Suppressor macrophage (primary cell): ENCODE measurements at places on chromosomes 13 and 19.

- DNase-seq, result no peak
Measured at GRCh38 chr13:84831666-84832657, 949.7 kb upstream of the SLITRK1 start.

DNA sequence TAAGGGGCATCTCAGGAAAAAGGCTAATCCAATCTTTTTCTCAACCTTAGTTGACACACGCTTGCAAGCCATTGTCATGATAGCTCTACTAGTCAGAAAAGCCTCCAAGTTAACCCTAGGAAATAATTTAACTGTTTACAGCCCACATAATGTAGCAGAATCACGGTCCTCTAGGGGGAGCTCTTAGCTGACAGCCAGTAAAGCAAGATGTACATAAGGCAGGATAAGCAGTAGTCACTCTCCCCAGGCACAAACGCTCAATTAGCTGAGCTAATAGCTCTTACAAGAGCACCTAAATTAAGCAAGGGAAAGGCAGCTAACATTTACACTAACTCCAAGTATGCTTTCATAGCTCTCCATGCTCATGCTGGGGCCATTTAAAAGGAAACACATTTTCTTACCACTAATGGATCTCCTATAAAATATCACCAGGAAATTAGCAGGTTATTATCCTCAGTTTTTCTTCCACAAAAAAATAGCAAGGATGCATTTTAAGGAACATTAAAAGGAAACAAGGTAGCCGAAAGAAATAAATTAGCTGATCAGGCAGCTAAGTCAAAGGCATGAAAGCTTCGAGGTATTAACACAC is 33.7 kb upstream of the ZSCAN5A start:
- DNase-seq, result peak; percentile 47

DNA sequence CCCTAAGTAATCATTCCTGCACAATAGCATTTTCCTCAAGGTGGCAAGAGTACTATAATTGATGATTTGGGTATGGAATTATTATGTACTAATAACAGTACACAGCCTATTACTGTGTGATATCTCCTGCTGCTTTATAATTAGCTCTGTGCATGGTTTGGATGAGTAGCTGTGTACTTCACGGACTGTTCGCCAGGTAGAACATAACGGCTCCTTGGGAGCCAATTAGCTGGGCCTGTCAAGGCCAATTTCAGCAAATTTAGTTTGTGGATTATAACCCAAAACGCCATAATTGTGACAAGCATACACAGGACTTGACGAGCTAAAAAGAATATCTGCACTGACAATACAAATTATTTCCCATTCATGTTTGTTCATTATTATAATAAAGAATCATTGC is 1584.2 kb downstream of the SLITRK1 start:
- DNase-seq, result no peak

GRCh38 chr13:93262729-93263345 is 36.2 kb downstream of the GPC6 start:
- no peak for DNase-seq

GRCh38 chr19:11495885-11496284 is 9.8 kb downstream of the ZNF653 start:
- no peak for DNase-seq

GRCh38 chr13:67769987-67770341 is 539.8 kb upstream of the PCDH9 start:
- DNase-seq, result no peak

DNA sequence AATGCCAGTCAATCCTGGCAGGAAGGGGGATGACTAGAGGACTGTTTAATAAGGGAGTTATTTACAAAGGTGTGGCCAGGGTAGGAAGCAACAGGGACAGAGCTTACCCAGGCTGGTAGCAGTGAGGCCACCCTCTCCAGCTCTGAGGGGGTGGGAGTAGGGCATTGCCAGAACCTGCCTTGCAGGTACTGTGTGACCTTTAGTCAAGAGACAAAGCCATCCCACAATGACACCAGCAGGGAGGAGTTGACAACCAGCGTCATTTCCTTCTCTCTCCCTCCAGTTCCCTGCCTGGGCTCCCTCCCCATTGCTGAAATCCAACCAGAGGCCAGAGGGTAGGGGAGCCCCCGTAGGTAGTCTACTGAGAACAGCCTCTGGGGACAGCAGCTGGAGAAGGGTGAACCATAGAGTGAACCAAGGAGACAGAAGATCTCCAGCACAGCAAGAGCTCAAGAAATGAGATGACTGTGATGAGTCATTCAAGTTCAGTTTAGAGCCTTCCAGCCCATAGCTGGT is 33.3 kb upstream of the SPATA13 start:
- DNase-seq, result no peak

DNA sequence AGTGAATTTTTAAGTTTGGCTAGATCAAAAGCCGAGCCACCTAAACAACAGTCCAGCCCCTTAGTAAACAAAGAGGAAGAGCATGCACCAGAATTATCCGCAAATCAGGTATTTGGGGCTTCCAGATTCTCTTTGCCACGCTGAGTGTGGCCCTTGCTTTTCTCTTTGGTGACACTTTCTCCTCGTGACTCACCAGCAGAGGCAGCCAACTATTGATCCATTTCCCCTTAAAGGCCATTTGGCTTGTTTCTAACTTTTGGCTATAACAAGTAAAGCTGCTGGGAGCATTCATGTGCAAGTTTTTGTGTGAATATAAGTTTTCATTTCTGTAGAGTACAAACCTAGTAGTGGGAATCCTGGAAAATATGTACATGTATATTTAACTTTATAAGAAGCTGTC is 17.6 kb upstream of the WDR88 start:
- no peak for DNase-seq

DNA sequence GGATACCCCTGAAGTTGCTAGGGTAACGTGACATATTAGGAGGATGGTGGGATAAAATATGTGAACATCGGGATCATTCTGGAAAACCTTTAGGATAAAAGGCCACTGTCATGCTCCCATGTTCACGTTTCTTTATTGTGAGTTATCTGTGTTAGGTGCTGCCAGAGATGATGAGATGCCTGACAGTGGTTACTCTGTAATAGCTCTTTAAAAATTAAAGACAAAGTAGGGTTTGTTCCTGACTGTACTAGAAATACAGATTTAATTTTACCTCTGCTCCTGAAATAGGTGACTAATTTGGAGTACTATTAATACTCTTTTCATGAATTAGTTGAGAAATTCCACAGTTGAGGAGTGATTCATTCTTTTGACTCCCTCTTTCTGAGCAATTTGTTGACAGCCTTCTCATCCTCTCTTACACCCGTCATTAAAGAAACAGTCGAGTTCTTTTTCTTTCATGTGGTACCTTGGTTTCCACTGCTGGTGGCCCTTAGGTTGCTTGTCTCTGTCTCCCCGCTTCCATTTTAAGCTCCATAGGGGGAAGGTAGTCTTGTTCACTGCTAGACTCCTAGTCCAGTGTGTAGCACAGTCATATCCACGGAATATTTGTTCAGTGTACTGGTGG is 28.4 kb downstream of the SAE1 start:
- no peak for DNase-seq

- DNase-seq, result no peak
Measured at GRCh38 chr19:11136400-11137101, 19.0 kb downstream of the SPC24 start.

- DNase-seq, result no peak
Measured at GRCh38 chr19:18723871-18724377, 40.4 kb downstream of the CRTC1 start.

GRCh38 chr13:26952551-26953143 is 192.1 kb upstream of the GPR12 start:
- DNase-seq, result no peak

- no peak for DNase-seq
Measured at GRCh38 chr19:50745221-50745620, 22.1 kb downstream of the CLEC11A start.

DNA sequence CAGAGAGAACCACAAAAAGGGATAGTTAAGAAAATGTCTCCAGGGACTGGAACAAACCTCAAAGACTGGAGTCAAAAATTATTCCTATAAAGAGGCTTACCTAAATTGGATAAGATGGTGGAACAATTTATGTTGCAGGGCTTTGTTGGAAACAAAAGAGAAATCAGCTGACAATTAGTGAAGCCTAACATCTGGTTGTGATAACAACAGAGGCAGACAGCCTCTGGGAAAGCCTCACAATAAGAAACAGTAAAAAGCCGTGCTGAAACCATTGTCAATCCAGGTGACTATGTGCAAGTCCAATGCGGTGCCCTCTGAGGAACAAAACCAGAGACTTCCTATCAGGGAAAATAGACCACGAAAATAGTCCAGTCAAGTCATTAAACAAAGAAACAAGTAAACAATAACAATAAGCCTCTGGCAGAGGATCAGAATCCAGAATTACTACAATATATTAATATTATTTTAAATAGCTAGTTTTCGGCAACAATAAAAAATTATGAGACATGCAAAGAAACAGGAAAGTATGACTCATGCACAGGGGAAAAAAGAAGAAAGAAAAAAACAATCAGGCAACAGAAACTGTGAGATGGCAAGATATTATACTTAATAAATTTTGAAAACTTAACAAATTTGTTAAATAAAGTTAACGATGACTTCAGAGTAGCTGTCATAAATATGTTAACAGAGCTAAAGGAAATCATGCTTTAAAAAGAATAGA is 99.7 kb upstream of the RXFP2 start:
- no peak for DNase-seq

GRCh38 chr13:114115191-114115671 is 17.2 kb downstream of the RASA3 start:
- peak; percentile 92 for DNase-seq

DNA sequence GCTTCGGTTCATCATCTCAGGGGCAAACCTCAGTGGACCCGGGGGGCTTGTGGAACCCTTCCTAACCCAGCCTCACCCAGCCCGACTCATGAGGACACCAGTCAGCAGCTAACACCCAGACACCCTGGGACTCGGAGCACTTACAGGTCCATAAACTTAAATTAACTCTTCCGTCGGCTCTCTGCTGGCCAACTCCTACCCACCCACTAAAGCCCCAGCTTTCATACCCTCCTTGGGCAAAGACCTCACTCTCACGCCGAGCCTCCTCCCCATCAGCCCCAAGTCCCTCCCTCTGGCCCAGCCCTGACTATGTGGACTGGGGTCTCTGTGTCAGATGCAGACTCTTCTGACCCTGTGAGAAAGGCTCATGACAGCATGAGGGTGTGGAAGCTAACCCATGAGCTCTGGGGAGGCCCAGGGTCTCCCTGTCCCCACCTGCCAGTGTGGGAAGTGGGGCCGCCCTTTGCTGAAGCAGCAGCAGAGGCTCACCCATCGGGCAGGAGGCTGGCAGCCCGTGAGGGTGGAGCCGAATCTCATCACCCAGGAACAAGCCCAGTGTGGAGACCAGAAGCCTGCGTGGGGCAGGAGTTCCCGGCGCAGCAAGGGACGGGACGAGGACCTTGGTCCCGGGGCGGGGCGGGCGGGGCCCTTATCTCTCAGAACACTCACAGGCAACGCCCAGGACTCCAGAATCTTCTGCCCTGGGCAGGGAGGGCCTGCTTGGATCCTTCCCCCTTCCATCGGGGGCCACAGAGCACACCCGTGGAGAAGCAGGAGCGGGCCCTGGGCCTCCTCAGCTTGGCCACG is 19.8 kb downstream of the TCF3 start:
- no peak for DNase-seq

- DNase-seq, result peak; percentile 82
Measured at GRCh38 chr19:35495107-35496064, 5.1 kb upstream of the KRTDAP start.

GRCh38 chr19:48719263-48720171 is at the start of gene MAMSTR:
Gene MAMSTR (minus strand): TSS chr19:48719725. CDS start chr19:48719031, 694 bp downstream.
- DNase-seq, result no peak

- no peak for DNase-seq
Measured at GRCh38 chr13:70662231-70662940, 554.1 kb upstream of the KLHL1 start.

DNA sequence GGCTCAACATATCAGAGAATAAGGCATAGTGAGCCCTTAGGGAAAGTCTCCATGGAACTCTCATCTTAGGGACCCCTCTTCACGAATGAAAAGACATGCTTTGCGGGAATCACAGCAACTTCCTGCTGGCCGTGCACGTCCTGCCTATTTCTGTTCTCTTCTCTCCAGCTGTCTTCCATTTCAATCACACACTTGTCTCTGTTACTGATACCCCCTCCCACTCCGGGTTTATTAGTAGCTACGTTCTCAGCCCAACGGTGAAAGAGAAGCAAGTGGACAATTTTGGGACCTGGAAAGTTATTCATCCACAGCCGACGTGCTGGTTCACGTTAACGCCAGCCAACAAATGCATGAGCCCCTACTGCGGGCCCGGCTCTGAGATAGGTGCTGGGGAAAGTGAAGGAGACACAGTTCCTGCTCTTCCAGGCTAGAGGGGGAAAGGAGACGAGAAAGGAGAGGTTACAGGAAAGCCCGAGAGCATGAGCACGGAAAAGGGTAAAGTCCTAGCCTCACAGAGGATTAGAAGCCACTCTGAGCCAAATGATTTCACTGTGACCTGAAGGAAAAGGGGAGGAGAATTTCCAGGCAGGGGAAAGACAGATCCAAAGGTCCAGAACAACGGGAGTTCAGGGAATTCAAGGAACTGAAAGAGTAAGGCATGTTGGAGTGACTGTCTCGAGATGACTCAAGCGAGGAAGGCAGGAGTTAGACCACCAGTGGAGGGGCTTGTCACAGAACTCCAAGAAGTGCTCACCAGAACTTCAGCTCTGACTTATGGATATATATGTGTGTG is 81.8 kb upstream of the CLDN10 start:
- no peak for DNase-seq

GRCh38 chr19:49515767-49516166 is 3.3 kb downstream of the FCGRT start:
- peak; percentile 95 for DNase-seq

- DNase-seq, result no peak
Measured at GRCh38 chr13:98494769-98495168, 82.1 kb downstream of the STK24 start.

DNA sequence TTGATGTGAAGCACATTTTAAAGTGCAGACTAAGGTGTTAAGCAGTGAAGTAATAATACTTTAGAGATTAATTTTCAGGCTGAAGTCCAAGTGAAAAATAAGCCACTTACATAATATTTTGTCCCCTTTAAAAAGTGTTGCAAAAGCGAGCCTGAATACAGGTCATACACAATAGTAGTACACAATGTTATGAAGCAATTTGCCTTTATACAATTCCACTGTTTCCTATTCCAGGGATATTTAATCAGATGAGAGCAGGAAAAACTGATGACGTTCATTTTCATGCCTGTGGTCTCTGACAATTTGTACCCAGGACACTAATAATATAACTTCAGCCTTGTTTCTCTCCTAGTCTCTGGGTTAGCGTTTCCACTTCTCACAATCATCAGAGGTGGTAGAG is 916.7 kb downstream of the PCDH9 start:
- no peak for DNase-seq

GRCh38 chr13:31767175-31767900 is 28.0 kb downstream of the RXFP2 start:
- DNase-seq, result no peak

DNA sequence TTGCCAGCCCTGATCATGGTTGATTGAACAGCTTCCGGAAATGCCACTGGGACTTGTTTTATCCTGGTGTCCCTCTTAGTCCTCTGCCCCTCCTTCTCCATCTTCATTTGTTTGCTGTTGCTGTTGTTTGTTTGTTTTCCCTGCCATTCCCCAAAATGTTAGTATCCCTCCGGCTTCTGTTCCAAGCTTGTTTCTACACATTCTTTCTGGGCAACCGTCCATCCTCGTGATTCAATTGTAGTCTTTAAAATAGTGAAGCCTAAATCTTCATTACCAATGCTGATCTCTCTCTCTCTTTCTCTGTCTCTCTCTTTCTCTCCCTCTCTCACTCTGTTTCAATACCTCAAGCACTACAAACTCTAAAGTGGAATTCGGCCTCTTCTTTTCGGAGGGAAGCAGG is 649.3 kb upstream of the ARGLU1 start:
- no peak for DNase-seq

- peak; percentile 70 for DNase-seq
Measured at GRCh38 chr13:49625392-49626079, 2.8 kb upstream of the ARL11 start.

- no peak for DNase-seq
Measured at GRCh38 chr19:28746478-28746877, 466.5 kb downstream of the UQCRFS1 start.
